Hypothalamus (tissue), 51 donors: ENCODE measurements at places on chromosomes 5 and 9.

GRCh38 chr9:28518439-28518838 is 945.2 kb upstream of the C9orf72 start:
- DNase-seq: no peak

GRCh38 chr9:132157347-132158116 is 4.3 kb upstream of the NTNG2 start:
- DNase-seq: no peak

DNA sequence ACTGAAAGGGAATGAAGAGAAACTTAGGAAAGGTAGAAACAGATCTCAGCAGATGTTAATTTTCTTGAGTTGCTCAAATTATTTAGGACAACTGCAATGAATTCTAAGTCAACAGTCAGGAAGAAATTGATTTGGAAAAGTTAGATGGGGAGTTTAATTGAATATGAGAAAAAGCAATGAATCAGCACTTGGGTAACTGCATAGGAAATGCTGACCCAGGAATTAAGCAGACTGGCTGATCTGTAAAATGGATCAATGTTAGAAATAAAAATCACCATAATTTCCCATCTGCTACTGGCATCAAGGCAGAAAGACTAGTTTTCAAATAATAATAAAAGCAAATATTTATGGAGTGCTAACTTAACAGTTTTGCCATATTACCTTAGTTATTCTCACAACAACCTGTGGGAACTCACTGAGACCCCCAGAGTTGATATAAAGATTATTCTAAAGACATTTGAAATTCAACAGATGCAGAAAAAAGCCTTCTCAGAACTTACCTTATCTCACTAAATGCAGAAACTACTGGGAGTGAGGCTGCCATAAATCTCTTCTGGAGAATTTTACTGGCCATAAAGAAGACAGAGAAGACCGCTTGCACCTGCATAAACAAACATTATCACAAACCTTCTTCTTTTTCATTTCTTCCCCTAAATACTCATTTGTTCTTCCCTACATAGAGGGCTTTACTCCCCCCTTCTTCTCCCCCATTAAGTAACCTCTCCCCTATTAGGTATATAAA is 22.8 kb upstream of the SLC12A2 start:
- DNase-seq: no peak

- no peak for DNase-seq
Observed at GRCh38 chr9:120369608-120370220, 210.3 kb downstream of the CDK5RAP2 start.

GRCh38 chr9:91948597-91949391 is 1.2 kb downstream of the ROR2 start:
- DNase-seq: no peak

- no peak for DNase-seq
Observed at GRCh38 chr5:151196556-151197290, 27.2 kb downstream of the CCDC69 start.

- DNase-seq: no peak
Observed at GRCh38 chr5:170444181-170444580, 55.0 kb upstream of the KCNMB1 start.

DNA sequence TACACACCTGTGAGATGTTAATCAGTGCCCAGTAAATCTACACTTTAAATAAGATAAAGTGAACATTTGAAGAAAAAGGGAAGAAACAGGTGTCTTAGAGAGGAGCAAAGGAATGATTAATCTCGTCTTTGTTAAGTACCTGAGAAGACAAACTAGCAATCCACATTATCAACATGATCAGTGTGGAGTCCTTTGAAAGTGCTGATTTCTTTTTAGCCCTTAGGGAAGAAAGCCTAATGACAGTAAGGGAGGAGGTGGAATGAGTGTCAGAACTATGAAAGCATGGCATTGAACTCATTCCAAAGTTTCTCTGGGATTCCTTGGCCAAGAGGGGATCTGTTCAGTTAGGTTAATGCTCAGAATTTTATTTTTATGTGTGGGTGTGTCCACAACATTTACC is 1109.0 kb upstream of the ACO1 start:
- no peak for DNase-seq

DNA sequence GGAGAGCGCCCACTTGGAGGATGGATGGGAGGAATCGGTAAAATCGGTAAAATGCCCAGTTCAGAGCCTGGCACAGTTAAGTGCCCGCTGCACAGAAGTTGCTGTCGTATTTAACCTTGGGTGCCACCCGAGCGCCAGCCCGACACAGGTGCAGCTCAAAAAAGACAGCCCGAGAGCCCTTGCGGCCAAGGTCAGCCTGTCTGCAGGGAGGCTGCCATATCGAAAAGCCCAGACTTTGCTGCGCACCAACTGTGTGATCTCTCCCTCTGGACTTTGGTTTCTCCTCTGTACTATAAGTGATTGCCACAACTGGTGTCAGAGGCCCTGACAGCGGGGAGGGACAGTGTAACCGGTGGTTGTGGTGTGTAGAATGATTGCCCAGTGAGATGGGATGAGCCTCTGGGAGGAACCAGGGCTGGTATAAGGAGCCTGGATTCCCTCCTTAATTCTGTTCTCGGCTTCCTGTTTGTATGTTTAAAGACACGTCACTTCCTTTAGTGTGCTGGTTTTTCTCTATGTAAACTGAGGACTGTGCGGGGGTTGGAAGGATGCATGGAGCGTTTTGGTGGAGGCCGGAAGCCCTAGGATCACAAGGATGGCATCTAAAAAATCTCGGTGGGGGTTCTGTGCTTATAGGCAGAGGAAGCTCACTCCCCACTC is 792 bp downstream of the NTMT1 start:
- DNase-seq: no peak

DNA sequence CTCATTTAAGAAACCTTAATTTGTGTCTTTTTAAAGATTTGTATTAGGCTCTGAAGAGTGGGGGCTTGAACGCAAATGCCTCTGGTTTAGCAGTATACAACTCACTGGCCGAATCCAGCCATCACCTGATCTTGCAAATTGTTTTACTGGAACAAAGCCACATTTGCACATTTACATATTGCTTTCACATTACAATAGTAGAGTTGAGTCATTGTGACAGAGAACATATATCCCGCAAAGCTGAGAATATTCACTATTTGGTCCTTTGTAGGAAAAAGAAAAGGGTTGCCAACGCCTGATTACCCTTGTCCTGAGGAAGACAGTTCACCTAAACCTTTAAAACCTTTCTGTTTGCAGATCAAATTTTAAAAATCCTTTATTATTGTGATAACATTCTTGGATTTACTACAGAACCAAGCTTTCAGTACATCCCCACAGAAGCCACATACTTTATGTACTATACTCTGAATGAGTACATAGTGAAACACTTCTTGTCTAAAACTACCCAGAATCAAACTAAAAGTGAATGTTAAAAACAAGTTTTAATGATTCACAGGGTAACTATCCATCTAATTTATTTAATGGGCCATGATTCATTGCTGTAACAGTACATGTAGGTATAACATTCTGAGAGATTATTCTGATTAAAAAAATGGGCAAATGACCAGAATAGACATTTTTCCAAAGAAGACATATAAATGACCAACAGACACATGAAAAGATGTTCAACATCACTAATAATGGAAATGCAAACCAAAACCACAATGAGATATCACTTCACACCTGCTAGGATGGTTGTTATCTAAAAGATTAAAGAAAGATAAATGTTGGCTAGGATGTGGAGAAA is 161.0 kb downstream of the SLC25A46 start:
- no peak for DNase-seq

GRCh38 chr5:82397741-82398320 is 119.7 kb upstream of the RPS23 start:
- DNase-seq: no peak

DNA sequence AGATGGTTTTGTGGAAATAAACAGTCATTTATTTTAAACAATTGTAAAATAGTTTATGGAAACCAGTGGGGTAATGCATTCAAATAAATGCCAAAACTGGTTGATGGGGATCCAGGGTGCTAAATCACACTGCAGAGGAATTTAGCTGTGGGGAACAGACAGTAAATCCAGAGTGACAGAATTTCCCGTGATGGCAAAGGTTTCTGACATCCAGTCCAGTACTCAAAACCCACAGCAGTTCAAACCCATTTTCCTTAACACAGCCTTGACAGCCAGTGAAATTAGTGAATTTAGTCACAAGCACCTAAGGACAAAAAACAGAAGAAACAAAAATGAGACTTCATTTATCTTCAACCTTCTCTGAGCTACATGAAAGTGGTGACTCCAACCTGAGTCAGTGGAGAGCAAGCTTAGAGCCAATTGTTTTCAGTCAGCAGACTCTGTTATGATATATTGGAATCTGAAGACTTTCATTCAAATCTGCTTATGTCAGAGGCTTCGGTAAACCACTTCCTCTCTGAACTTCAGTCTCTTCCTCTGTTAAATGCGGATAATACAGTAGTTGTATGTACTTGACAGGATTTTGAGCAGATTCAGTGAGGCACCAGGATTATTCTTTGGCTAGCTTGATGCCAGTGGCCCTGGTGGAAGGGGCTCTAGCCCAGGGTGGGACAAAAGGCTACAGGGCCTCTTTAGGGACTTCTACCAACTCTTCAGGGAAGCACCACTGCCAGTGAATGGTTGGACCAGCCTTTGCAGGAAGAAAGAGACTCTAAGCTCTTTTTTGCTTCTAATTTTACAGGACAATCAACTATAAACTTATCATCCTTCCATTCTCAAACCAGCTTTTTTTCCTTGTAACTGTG is 185.3 kb downstream of the MAPKAP1 start:
- DNase-seq: no peak

- DNase-seq: no peak
Observed at GRCh38 chr5:116671211-116671736, 96.7 kb upstream of the SEMA6A start.

DNA sequence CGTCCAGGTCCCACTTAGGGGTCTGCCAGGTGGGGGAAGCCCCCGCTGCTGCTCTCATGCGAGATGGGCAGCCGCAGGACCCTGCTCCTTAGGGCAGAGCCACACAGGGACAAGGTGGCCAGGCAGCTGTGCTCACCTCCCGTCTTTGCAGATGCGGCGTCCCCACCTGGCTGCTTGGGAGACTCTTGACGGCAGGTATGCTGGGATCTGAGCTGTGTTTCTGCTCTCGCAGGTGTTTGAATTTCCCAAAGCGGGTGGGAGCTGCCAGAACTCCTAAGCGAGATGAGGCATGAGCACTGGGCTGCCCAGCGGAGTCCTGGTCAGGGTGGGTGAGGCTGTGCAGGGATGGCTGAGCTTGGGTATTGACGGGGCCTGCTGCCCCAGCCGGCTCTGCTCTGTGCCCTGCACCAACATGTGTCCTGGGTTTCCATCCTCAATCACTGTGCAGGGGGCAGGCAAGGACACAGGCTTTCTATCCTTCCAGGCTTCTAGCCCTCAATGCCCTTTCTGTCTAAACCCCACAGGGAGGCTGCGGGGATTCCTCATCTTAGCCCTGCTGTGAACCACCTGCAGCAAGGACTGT is 151.4 kb downstream of the ICE1 start:
- DNase-seq: no peak

DNA sequence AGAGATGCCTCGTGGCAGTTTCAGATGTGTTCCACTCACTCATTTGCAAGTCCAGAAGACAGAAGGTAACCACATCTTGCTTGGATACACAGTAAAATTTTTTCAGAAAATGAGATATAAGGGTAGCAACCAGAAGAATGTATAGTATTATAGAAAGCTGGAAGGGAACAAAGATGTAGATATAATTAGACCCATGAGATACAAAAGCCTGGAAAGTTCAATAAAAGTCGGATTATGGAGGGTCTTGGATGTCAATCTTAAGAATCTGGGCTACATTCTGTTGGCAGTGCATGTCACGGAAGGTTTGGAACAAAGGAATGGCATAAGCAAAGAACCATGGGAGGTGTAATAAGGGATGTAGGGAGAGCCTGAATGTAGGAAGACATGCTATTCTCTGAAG is 5.1 kb upstream of the CEP78 start:
- no peak for DNase-seq

DNA sequence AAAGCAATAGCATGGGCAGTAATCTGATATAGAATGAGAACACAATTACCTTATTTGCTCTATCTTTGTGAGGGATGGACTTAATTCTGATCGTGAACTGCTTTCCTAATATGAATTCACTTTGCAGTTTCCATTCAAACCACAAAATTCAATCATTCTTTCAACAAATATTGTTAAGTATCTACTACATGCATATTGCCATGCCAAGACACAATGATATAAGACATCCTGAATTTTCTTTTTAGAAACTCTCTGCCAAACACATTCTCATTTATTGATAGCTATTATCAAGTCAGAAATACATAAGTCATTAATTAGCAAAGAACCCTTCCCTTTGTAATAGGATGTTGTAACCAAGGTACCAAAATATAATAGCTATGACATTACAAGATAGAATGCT is 121.6 kb upstream of the TARS1 start:
- DNase-seq: no peak

DNA sequence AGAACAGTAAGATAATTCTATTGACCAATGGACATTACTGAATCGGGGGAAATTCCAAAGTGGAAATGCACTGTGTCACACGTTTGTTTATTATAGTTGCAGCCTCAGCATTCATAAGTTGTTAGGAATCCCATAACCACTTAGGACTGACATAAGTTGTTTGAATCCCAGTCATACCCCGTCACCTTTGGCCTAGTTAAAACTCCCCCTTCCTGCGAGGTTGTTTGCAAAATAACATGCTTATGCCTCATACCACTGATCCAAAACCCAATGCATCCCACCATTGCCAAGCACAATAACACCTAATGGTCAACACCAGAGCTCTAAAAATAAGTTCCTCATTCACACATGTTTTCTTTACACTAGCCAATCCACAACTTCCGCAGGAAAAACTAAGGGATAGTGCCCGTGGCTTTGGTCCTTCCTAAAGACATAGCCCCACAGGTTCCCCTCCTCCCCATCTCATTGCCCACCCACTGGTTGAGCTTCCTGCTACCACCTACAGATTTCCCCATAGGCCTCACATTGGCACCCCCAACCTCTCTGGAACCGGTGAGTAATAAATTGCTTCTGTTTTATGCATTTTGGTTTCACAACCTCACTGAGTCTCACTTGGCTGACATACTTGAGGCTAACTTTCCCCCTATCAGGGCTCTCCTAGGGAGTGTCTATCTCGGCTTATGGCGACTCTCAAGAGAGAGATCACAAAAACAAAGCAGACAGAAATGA is 42.3 kb upstream of the MUSK start:
- no peak for DNase-seq

DNA sequence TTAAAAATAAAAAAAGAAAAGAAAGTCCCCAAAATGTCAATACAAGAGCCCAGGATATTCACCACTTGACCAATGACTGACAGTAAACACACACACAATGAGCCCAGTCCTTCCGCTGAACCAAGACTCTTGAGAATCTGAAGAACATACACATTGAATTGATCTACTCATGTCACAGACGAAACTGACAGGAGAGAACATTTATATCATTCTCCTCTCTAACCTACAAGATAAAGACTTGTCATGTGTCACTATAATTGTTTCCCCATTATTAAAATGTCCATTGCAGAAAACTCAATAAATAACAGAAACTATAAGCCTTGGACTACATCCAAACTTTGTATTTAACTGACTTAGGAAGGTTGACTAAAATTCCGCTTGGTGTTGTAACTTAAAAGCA is 296.7 kb downstream of the EPB41L4A start:
- DNase-seq: no peak

GRCh38 chr9:93523518-93524144 is 52.8 kb upstream of the PHF2 start:
- no peak for DNase-seq

- no peak for DNase-seq
Observed at GRCh38 chr5:111774525-111774924, 17.5 kb upstream of the NREP start.
